ENCODE measurements at places on chromosomes 12 and 14.

DNA sequence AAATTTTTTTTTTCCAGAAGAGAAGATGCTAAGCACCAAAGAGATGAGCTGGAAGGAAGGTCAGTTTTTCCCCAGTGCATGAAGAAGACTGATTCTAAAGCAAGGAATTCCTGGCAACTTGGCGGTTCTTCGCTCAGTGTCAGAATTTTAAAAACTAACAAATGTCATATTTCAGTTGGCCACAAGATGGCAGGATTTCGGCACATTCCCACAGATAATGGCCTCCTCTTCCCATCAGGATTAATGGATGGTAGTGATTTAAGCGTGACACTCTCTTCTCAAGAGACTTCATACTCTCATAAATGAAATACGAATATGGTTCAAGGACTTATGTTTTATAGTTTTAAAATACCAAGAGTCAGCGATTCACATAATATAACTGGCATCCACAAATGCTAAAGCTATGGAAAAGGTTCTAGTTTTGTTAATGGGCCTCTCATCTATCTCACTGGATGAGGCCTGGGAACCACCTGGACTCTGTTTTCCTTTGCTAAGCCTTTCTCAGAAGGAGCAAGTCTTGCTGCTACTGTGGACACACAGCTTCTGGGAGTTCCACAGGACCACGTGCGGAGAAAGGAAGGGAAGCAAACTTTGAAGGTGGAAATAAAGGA is 46.1 kb upstream of the PTPRO start:
- DNase-seq, result no peak

- DNase-seq, result no peak
Measured at GRCh38 chr12:88866881-88867280, 286.6 kb upstream of the KITLG start.

- DNase-seq, result no peak
Measured at GRCh38 chr14:51716610-51717009, 64.9 kb downstream of the FRMD6 start.

GRCh38 chr14:74835645-74836250 is 40.2 kb downstream of the PROX2 start:
- no peak for DNase-seq

- no peak for DNase-seq
Measured at GRCh38 chr12:24905431-24905830, 43.5 kb downstream of the BCAT1 start.

DNA sequence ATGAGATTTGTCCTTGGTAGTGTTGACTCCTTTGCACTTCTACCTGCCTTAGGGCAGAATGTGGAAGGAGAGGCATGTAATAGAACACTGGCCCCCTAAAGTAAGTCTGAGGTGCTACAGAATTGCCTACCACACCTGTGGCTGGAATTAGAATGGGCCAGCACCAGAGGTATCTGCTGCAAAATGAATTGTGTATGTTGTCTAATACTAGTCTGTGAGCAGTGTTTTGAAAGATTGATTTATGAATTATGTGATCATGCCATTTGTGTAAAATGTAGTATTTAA is 5.7 kb upstream of the STYX start:
- no peak for DNase-seq

GRCh38 chr12:26088998-26089397 is 35.8 kb downstream of the BHLHE41 start:
- no peak for DNase-seq

DNA sequence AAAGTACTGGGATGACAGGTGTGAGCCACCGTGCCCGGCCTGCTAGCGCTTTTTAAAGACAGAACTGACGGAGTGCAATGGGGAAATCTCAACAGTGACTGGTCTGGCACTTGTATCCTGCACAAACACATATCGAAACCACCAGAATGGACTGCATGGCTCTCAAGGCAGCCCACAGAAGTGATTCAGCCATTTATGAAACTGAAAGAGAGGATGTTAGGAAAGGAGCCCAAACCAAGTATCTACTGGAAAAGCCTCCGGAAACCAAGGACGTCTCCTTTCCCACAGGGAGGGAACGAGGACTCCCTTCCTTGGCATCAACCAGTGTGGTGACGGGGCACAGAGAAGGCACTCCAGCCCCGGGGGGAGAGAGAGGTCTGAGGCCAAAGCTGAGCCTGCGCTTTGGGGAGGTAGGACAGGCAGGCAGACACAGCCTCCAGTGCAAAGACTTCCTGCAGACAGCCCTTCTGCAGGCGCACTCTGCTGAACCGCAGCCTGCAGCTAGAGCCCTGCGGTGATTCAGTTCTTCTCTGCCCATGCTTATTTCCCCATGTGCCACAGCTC is 16.5 kb downstream of the SLC15A4 start:
- DNase-seq, result peak; percentile 71

GRCh38 chr14:105168496-105168978 is at the start of gene JAG2:
Gene JAG2, minus strand, starts transcription at chr14:105168776. Its CDS starts 356 bp downstream, at chr14:105168420.
- no peak for DNase-seq

- DNase-seq, result peak; percentile 71
Measured at GRCh38 chr12:50016501-50017475, 8.5 kb downstream of the RACGAP1 start.

- DNase-seq, result no peak
Measured at GRCh38 chr14:105474483-105475268, at the start of gene CRIP2. Gene CRIP2, plus strand, starts transcription at chr14:105474821. Its CDS starts 42 bp downstream, at chr14:105474863.

GRCh38 chr12:11732023-11732422 is 82.5 kb downstream of the ETV6 start:
- no peak for DNase-seq

DNA sequence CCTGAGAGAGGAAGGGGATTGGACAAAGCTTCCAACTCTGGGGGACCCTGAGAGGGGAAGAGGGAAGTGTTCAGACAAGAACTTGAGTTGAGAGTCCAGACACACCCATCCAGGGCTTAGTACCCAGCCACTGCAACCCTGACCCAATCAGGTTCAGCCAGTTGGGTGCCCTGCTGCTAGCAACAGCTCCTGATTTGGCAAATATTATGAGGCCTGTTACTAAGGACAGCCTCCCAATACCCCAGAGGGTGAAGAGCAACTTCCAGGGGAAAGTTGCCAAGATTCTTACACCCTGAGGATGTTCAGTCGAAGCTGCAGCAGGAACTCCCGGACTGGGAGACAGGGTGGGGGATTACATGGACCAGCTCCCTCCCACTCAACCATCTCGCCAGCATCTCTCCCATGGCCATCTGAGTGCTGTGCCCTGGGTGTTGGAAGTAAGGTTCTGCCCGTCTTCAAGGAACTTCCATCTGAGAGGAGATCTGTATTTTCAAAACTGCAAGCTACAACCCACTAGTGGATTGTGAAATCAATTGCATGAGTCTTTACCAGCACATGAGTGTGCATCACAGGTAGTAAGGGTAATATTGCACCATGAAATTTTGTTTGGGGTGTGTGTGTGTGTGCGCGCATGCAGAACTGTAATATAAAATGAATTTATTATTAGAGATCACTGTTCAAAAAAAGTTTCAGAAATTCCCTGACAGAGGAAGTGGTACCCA is 11.5 kb upstream of the KRT78 start:
- DNase-seq, result no peak

DNA sequence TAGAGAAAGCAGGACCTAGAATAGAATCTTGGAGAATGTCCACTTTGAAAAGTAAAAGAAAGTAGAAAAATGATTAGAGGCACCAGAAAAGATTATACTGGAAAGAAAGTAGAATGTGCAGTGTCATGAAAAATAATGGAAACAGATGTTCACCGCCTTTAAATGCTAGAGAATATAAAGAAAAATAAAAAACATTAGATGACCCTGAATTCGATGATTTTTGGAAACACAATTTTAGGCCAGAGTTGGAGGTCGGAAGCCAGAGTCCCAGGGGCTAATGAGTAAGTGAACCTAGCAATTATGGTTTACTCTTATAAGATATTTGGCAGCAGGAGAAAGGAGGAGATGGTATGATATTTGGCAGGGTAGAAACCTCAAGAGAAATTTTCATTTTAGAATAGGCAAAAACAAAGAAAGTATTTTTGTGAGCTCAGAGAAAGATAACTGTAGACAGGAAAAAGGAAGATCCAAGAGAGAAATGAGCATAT is 37.7 kb downstream of the GYS2 start:
- no peak for DNase-seq

DNA sequence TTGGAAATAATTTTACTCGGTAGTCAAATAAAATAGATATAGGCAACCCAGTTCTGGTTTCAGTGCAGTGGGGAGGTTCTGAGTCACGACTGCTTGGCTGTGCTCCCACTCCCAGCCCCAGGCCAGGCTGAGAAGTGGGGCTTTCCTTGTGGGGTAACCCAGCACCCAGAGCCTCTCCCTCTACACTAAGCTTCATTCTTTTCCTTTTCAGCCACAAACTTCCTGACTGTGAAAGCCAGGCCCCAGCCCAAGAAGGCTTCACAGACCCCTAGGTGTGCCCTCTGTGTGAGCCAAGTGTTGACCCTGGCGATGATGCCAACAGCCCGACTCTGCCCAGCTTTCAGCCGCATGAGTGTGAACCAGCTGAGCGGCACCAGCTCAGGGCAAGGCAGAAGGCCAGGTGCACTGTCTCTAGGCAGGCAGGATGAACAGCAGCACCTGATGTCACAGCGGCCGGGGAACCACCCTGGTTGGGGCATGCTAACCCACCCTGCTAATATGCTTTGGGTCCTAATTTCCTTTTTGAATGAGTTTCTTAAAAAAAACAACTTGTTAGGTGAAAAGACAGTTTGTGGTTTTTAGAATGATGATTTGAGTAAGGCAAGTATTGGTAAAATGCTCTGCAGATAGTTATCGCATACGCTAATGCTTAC is 42.2 kb upstream of the ATP23 start:
- no peak for DNase-seq

GRCh38 chr14:100782516-100783320 is 43.2 kb upstream of the MEG3 start:
- DNase-seq, result no peak

DNA sequence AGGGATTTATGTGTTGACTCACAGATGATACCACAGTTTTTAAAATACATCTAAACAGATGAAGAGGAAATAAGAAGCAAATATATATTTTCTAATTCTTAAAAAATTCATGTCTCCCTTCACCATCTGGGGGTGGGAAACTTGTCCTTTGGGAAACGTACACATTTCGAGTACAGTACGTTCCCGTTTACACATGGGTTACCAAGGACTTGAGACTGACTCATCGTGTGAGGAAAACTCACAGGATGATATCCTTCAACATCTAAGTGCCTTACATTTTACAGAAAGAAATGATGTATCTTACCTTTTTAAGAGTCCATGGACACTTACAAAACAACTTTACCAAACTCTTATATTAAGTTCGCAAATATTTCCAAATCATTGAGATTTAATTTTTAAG is 16.0 kb upstream of the FBLN5 start:
- DNase-seq, result no peak

GRCh38 chr14:19828314-19828713 is 24.7 kb downstream of the OR4N2 start:
- no peak for DNase-seq

GRCh38 chr14:98069712-98070171 is 1202.3 kb downstream of the BCL11B start:
- no peak for DNase-seq

DNA sequence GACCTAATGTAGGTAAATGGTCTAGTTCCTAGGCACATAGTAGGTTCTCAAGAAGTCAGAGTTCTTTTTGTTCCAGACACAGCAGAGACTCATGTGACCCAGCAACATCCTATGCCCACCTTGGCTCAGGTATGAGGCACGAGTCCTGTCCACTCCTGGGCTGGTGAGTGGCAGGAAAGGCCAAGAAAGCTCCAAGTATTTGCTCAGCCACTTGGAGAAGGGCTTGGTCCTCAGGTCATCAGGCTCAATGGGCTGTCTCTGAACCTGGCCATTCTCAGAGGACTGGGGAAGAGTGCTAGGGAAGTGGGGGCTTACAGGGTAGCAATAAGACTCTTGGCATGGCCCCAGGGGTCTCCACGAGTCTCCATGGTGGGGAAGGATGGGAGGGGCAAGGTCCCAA is 253.1 kb downstream of the NTF3 start:
- DNase-seq, result no peak

GRCh38 chr12:91316161-91316906 is 133.7 kb upstream of the DCN start:
- no peak for DNase-seq

DNA sequence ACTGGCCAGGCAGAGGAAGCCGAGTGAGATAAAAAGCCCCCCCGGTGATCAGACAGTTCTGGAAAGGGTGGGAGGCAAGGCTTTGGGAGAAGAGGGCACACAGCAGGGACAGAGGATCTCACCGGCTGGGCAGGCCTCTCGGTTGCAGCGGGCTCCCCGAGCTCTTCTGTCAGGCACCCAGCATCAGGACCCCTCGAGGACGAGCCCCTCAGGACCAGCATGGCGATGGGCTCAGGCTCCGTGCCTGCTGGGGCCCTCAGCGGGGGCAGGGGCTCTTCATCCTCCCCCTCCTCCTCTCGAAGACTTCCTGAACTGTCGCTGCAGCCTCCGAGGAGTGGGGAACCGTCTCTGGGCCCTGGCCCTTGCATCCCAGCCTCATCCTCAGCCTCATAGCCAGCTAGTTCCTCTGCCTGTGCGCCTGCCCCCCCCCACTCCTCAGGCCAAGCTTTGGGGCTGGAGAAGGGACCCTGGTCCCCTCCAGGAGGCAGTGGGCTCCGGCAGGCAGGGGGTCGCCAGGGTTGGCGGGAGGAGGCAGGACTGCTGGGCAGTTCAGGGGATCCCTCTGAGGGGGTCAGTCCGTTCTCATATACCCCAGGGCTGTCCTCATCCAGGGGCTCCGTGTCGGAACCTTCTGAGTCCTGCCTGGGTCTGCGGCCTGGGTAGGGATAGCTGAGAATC is 3.4 kb upstream of the AP1G2 start:
- no peak for DNase-seq

GRCh38 chr12:389142-390096 is at the start of gene KDM5A:
Gene KDM5A, minus strand, starts transcription at chr12:389320. Its CDS starts 229 bp downstream, at chr12:389091.
- peak; percentile 90 for DNase-seq

- DNase-seq, result no peak
Measured at GRCh38 chr12:46667551-46667950, 158.2 kb downstream of the SLC38A4 start.

DNA sequence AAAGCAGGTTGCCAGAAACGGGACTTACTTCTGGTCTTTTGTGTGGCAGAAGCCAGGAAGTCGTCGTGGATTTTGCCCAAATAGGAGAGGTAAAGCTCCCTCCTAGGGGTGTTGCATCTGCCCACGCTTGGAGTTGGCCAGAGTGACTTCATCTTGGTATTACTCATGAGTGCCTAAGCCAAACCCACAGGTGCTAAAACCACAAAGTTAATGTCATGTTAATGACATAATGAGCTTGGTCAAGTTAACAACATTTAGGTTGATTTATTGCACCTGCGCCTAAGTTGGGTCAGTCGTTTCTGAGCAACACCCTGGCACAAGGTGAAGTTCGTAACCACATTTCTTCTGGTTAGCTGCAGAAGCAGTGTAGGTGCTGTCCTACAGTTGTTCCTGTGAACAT is 225.2 kb downstream of the FUT8 start:
- DNase-seq, result no peak

- DNase-seq, result no peak
Measured at GRCh38 chr12:58671196-58671595, 249.1 kb downstream of the LRIG3 start.

GRCh38 chr12:11943919-11944700 is 126.6 kb upstream of the BCL2L14 start:
- no peak for DNase-seq

DNA sequence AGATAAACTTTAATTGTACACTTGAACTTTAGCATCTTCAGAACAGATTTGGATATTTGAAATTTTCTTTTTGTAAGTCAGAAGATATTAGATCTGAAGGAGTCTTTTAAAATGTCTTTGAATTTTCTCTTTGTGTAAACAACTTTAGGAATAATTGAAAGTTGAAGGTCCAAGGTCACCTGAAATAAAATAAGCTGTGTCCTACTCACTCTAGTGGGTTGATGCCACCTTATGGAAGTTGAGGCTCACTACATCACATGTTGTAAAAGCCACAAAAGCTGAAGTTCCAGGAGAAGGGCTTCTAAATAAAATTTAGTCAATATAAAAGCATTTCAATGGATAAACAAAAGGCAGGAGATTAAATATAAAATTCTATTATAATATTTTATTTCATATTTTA is 122.0 kb upstream of the ATXN7L3B start:
- no peak for DNase-seq

Measured in AG09309 (cell line).